ENCODE measurements at places on chromosomes 7 and 10. TPM values are rescaled to one million over a fixed set of nuclear protein-coding genes. Genes with fewer than 3 reads are reported as not detected.

GDF2 gene
- total RNA-seq = 26.9 TPM

TMEM130 gene
- total RNA-seq = not detected

ERVW-1 gene
- total RNA-seq = not detected

DGKI gene
- total RNA-seq = 0.37 TPM

NPSR1 gene
- total RNA-seq = not detected

RBM48 gene
- 9.7 TPM for total RNA-seq

EZH2 gene
- total RNA-seq = 21.3 TPM

WNT8B gene
- not detected for total RNA-seq

PMS2 gene
- total RNA-seq = 6.7 TPM

TBRG4 gene
- 30.3 TPM for total RNA-seq

- no peak for DNase-seq
These were observed 163.7 kb upstream of the AHR start for GRCh38 chr7:17134786-17135185.

- DNase-seq = no peak
These were observed 38.9 kb downstream of the GLRX3 start for GRCh38 chr10:130175074-130175473.

GRCh38 chr10:74912682-74913081, 86.3 kb downstream of the KAT6B start:
- DNase-seq = no peak

DNA sequence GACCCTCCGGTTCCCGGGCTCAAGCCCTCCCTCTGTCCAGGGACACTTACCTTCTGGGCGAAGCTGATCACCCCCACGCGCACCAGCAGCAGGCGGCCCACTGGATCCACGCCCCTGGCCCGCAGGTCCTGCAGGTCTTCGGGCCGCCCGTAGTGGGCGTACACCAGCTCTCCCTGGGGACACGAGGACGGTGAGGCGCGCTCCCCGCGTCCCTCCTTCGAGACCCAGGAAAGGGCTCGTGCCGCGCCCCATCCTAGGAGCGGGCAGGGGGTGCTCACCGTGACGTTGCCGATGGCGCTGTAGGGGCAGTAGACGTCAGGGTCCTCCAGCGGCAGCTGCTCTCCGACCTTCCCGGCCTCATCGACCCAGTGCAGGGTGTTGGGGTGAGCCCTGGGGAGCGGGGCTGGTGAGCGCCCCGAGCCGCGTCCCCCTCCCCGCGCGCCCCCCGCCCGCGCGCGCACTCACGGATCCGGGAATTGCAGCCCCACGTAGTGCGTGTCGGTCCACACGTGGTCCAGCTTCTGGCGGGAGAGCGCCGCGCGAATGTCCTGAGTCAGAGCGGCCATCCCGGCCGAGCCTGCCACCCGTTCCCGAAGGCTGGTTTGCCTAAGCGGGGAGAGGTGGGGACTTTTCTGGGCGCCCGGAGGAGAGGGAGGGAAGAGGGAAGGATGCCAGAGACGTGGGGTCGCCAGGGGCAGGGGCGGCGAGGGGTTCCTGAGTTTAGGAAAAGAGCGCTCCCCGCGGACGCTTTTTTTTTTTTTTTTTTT, 8.2 kb downstream of the TFR2 start:
- no peak for DNase-seq

DNA sequence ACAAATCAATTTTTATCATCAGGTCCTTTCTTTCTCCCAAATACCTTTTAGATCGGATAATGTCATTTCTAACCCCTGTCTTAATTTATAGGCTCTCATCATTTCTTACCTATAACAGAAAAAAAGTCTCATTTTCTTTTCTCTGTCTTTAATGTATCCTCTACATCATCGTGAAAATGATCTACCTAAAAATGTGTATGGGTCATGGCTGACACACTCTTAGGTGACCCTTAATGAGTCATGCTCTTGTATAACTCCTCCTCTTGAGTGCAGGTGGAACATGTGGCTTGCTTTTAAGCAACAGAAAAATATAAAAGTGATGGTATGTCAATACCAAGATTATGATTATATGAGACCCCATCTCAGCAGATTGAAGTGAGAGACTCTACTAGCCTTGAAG, 139.4 kb downstream of the SEMA3C start:
- no peak for DNase-seq

GRCh38 chr10:86681047-86681446, 12.7 kb downstream of the LDB3 start:
- DNase-seq = no peak

GRCh38 chr10:87696922-87697745, 37.5 kb downstream of the PAPSS2 start:
- no peak for DNase-seq

- DNase-seq = no peak
These were observed 554.9 kb downstream of the KCNMA1 start for GRCh38 chr10:77082601-77083252.

- no peak for DNase-seq
These were observed 171.2 kb downstream of the GFRA1 start for GRCh38 chr10:116101616-116102315.

GRCh38 chr10:75974080-75974479, 542.7 kb downstream of the LRMDA start:
- DNase-seq = no peak

DNA sequence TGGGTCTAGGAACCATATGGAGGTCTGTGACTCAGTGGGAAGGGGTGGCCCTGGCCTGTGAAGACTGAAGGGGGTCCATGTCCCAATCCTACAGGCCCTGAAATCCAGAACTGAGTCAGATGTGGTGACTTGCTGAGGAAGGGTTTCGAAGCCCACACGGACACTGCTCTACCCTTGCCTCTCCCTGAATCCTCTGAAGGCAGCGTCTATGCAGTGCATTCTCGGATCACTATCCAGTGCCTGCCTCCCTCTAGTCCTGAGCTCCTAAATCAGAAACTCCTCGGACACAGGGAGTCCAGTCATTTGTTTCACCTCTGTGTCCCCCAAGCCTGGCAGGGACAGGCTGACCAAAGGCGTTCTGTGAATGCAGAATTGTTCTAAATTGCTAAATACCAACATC, 25.4 kb upstream of the TMEM72 start:
- no peak for DNase-seq

DNA sequence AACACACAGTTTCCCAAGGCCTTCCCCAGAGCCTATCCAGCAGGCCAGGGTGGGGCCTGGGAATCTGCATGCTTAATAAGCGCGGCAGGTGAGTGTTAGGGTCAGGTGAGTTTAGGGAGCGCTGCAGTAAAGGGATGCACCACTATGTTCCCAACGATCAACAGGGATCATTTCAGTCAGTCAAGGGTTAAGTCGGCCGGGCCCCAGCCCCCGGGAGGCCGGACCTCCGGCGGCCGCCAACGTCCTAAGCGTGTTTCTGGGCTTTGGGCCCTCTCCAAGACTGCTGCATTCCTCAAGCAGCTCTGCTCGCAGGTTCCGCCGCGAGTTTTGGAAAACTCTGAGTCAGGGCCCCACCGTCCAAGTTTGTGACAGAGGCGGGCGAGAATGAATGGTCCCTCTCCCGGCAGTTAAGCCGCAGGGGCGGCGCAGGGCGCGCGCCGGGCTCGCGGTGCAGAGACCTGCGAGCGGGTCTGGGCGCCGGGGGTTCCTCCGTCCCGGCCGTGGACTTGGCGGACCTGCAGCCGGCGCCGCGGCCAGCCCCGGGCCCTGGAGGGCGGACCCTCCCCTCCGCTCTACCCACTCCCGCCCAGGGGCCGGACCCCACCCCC, 81.6 kb downstream of the ARHGAP22 start:
- DNase-seq = peak; percentile 38

- no peak for DNase-seq
These were observed 276.2 kb downstream of the FGFR2 start for GRCh38 chr10:121322046-121322445.

- no peak for DNase-seq
These were observed 37.7 kb downstream of the MTURN start for GRCh38 chr7:30172451-30172850.

GRCh38 chr10:125722811-125723210, 3.3 kb downstream of the EDRF1 start:
- no peak for DNase-seq

DNA sequence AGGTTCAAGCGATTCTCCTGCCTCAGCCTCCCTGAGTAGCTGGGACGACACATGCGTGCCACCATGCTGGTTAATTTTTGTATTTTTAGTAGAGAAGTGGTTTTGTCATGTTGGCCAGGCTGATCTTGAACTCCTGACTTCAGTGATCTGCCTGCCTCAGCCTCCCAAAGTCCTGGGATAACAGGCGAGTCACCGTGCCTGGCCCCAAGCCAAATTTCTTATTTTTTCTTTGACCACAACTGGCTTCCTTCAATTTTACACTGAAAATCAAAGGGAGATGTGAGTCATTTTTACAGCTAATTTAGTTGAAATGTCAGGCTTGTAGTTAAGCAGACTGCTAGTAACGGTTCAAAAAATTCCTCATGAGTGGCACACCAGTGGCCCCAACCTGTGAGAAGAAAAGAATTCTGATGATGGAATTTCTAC, 7.8 kb downstream of the RNF216 start:
- peak; percentile 37 for DNase-seq

DNA sequence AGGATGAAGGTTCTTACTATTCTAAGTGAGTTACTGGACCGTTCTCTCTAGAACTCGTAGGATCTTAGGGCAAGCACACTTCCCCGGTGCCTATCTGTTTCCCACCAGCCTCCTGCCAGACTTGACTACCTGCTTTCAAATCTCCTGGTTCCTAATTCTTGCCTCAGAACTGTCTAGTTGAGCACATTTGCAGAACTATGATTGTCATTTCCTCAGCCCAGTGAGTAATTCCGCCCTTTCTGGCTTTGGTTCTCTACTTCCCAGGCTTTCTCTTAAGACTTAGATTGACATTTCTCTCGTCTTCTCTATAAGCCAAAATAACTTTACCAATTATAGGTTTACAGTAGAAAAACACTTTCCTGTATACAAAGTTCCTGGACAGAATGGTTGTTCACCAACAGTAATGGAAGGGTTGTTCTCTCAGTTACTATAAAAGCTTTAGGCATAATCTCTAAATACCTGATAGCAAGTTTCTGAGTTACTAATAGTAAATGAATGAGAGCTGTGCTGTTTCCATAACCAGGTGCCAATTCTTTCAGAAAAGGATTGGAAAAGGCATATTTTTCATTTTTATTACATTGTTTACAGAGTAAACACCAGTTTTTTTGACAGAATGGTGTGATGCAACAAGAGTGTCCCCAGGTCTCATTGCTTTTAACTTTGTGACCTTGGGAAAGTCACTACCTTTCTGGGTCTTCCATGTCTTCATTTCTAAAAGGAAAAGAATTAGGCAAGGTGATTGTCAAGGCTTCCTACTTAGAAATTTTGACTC, 41.1 kb downstream of the PLEKHA8 start:
- no peak for DNase-seq

DNA sequence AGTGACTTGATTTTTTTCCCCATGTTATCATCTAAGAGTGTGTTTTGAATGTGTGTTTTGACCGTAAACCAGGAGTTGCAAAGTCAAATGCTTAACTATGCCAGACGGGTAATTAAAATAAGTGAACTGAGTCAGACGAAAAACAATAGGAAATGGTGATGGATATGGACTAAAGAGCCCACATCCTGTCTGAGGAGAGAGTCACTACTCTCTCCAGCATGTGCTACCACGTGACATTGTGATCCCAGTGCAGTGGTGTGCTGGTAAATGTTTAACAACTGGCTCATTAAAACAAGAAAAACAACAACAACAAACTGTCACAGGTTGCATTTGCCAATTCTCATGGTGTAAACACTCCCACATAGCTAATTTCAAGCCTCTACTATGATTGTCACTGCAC, 164.3 kb downstream of the SUGCT start:
- no peak for DNase-seq

GRCh38 chr10:70906031-70906783, 17.8 kb upstream of the PCBD1 start:
- no peak for DNase-seq

DNA sequence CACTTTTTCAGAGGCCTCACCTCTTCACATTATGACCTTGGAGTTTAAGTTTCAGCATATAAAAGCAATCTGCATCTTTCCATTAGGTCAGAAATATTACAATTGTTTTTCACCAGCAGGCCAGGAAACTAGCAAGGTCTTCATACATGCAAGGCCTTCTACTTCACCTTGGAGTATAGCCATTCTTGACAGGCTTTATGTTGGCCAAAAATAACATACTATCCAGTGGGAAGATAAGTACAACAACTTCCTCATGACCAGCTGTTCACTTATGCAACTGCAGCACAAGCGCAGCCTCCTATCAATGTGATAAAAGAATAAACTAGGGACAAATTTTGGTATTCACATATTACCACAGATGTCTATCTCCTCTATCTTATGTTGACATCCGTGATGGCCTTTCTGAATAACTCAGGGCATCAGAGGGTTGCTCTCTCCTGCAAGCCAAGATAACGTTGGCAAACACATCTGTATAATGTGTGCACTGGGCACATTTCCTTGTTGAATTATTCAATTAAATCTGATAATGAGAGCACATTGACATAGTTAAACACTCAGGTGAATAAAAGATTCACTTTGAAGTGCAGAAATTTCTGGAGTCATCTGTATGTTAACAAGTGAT, 239.8 kb downstream of the FZD1 start:
- no peak for DNase-seq

GRCh38 chr7:116938678-116939077, 14.6 kb upstream of the ST7 start:
- DNase-seq = no peak

DNA sequence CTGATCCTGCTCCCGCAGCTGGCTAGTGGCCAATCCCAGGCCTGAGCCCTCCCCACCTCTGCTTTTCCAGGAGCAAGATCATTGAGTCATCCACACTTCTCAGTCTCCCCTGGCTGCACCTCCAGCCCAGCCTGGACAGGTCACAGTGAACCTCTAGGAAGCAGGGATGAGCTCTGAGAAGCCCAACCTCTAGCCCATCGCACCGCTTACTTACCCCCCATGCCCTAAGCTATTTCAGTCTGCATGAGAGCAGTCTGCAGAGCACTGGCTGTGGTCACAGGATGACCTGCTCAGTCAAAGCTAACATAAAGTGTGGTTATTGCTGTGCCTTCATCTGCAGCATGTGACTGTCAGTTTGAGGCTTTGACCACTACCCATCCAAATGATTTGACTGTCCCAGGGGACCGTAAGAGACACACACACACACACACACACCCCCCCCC, 129.2 kb downstream of the SORBS1 start:
- no peak for DNase-seq

Measured in liver (tissue), 10 donors.